Left ventricle myocardium inferior (tissue), 1 donor: ENCODE measurements at places on chromosomes 5 and 9.
A peak's percentile ranks its signal among the peaks of the same experiment; 100 is the strongest.

- DNase-seq, result no peak
Observed at GRCh38 chr5:10172247-10172646, 77.4 kb downstream of the ATPSCKMT start.

DNA sequence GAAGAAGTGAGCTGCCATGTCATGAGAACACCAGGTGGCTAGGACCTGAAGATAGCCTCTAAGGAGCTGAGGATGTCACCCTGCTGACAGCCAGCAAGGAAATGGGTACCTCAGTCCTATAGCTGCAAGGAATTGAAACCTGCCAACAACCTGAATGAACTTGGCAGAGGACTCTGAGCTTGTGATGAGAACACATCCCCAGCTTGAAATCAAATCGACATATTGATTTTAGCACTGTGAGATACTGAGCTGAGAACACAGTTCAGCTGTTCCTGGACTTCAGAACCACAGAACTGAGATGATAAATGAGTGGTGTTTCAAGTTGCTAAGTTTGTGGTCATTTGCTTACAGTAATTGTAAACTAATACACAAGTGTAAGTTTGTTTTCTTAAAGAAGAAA lies 5.5 kb upstream of the RASEF start:
- no peak for DNase-seq

DNA sequence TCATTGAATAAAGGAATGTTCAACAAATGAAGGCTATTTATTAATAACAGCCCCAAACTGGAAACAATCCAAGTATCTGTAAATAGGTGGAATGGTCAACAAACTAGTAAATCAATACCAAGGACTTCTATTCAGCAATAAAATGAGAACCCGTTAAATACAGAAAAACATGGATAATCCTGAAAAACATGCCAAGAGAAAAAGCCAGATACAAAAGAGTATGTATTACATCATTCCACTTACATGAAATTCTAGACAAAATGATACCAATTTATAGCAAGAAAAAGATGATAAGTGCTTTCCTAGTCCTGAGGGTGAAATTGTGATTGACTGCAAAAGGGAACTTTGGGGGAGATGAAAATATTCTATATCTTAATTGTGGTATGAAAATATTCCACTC lies 3.1 kb downstream of the PJA2 start:
- DNase-seq, result no peak

- peak; percentile 61 for DNase-seq
Observed at GRCh38 chr9:129138476-129139232, 27.4 kb downstream of the PTPA start.

GRCh38 chr5:142492781-142493281 lies 168.0 kb upstream of the SPRY4 start:
- DNase-seq, result no peak
